Regular cardiac myocyte (primary cell): ENCODE measurements at places on chromosomes 1 and 21. TPM values are rescaled to one million over a fixed set of nuclear protein-coding genes. Genes with fewer than 3 reads are reported as not detected.

Gene BATF3
- total RNA-seq = 3.9 and 6.5 TPM in 2 replicates

Gene SARS1
- total RNA-seq = 275 and 281 TPM in 2 replicates

Gene DIRAS3
- total RNA-seq = 8.2 and 128 TPM in 2 replicates

Gene ZNF593OS
- 0.28 TPM in 1 of 2 replicates, not detected in the other for total RNA-seq

Gene FALEC
- 0.28 TPM in 1 of 2 replicates, not detected in the other for total RNA-seq
